CD4-positive, alpha-beta T cell (primary cell): ENCODE measurements at places on chromosomes 4 and X. TPM values are rescaled to one million over a fixed set of nuclear protein-coding genes. Genes with fewer than 3 reads are reported as not detected.

GRCh38 chr4:128347175-128347868, 59.7 kb upstream of the PGRMC2 start:
- no peak for DNase-seq

Gene FAAH2
- 5.1 TPM for total RNA-seq

Gene NAP1L3
- 7.6 TPM for total RNA-seq

- no peak for DNase-seq
These were observed 107.6 kb upstream of the SMIM10 start for GRCh38 chrX:134883137-134883700.

DNA sequence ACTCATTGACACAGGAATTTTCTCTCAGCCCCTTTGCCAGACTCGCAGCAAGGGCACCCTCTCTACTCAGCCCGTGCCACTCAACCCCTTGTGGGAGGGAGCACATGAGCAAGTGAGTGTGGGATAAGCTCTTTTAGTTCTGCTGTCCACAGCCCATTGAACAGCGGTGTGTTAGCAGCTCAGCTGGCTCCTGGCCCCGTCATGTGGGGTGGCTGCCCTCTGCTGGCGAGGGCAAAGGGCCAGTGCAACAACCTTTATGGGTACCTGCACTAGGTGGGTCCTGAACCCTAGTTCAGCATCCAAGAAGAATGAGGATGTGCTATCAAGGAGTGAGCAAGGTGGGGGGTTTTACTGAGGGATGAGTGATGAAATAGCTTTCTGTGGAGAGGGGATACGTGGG, 85.0 kb upstream of the ZNF81 start:
- DNase-seq, result peak; percentile 20

DNA sequence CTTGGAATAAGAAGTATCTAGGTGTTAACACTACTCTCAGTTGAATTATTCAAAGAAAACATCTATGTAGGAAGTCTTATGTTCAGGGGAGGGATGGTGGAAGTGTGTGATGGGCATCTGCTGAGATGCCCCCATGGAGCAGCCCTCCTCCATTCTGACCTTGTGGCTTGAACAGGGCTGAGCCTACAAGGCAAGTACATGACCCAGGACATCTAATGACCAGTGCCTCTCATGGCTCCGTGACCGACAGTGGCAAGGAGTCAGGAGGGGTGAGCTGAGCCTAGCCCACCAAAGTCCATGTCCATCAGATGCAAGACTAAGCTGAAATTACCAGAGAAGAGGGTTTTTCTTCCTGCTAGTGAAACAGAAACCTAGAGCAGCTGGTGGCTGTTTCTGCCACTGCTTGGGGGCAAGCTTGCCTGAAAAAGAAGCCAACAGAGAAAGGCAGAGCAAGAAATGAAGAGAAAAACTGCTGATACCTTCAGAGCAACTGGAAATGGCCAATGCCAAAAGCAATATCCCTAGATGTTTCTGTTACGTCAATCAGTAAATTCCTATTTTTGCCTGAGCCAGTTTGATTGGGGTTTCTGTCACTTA, 113.5 kb downstream of the TSPAN5 start:
- no peak for DNase-seq

Gene TCEAL3
- total RNA-seq, result 5.0 TPM

DNA sequence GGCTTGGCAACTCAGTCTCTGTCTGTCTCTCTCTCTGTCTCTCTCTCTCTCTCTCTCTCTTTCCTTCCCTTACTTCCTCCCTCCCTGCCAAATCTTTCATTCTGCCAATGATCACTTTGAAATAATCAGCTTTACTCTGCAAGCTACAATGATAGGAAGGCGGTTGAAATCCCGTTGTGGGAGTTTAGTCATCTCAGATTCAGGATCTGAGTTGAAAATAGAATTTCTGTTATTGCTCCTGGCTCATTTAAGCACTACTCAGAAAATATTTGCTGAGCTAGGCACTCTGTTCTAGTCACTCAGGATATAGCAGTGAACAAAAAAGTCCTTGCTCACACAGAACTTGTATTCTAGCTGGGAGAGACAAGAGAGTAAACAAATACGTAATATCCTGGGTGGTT, 56.3 kb upstream of the DCTD start:
- no peak for DNase-seq

- DNase-seq, result no peak
These were observed 47.2 kb downstream of the GYG2 start for GRCh38 chrX:2875798-2876399.

- no peak for DNase-seq
These were observed 132.2 kb downstream of the STIM2 start for GRCh38 chr4:26992657-26993361.

Gene ZCCHC12
- 0.47 TPM for total RNA-seq

- no peak for DNase-seq
These were observed 21.0 kb upstream of the ANAPC4 start for GRCh38 chr4:25356068-25356467.

DNA sequence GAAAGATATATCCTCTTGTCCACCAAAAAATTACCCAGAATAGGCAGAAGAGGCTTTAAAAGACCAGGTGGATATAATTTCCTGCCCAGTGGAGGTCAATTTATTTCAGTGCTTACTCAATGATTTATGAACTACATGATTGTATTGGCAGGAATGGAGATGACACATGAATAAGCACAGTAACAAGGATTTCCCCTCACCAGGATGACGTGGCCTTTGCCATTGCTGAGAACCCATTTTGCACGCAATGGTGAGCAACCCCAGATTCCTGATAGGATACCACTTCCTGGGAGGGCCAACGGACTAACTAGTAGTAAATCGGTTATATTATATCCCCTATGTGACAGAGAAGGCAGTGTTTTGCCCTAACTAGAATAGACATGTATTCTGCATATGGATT, 11.6 kb upstream of the TTC29 start:
- no peak for DNase-seq

Gene HS3ST1
- total RNA-seq, result not detected

Gene KCNE5
- total RNA-seq, result not detected

Gene MAGEC1
- total RNA-seq, result not detected

Gene TRAM1L1
- not detected for total RNA-seq

- DNase-seq, result no peak
These were observed 187.7 kb upstream of the HCCS start for GRCh38 chrX:10923466-10923865.

Gene SYP
- 0.69 TPM for total RNA-seq

Gene MAGIX
- 0.89 TPM for total RNA-seq
